ENCODE measurements at places on chromosomes 16 and 17. TPM values are rescaled to one million over a fixed set of nuclear protein-coding genes. Genes with fewer than 3 reads are reported as not detected.

SLC13A5 gene
- total RNA-seq: not detected

SLC22A31 gene
- not detected for total RNA-seq

SOX8 gene
- total RNA-seq: 5.7 TPM

SLC5A11 gene
- total RNA-seq: 17.7 TPM

DERL2 gene
- total RNA-seq: 56.1 TPM

NOB1 gene
- 38.9 TPM for total RNA-seq

IL21R gene
- 1.8 TPM for total RNA-seq

HSD17B2 gene
- not detected for total RNA-seq

ATP1B2 gene
- 1.4 TPM for total RNA-seq

PGAP3 gene
- 27.2 TPM for total RNA-seq

NETO2 gene
- total RNA-seq: 0.27 TPM

TEX19 gene
- not detected for total RNA-seq

KRT40 gene
- total RNA-seq: not detected

SLC6A4 gene
- 15.2 TPM for total RNA-seq

TBC1D3B gene
- total RNA-seq: not detected

PPP1R27 gene
- total RNA-seq: not detected

CLDN7 gene
- total RNA-seq: 0.41 TPM

PIEZO1 gene
- 108 TPM for total RNA-seq

CHST4 gene
- not detected for total RNA-seq

CDH13 gene
- 228 TPM for total RNA-seq

Measured in thoracic aorta (tissue), 2 donors.